ENCODE measurements at places on chromosomes 5 and 9. TPM values are rescaled to one million over a fixed set of nuclear protein-coding genes. Genes with fewer than 3 reads are reported as not detected.

The PCDHGA4 gene
- 10.2 TPM for total RNA-seq

DNA sequence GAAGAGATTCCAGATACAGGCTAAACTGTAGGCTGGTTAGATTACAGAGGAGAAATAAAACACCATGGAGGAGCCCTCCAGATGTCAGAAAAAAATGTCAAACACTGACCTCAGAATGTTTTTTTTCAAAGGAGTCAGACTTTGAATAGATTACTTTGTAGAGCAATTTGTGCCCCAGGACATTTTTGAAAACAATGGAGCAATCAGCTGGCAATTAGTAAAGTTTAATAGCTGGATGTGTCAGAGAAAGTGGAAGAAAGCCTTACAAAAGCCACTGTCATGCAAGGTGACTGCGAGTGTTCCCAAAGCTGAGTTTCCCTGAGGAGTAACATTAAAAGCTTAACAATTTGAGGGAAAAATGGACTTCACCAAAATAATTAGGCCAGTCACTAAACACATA, 417.8 kb upstream of the CTNND2 start:
- H3K27ac ChIP-seq = no peak overlapping the region
- no peaks in the 10 kb centered on the region for H3K36me3 ChIP-seq
- H3K4me3 ChIP-seq = no peak overlapping the region
- no peak for DNase-seq
- H3K4me1 ChIP-seq = no peaks in the 10 kb centered on the region

GRCh38 chr5:175444905-175445456, 999 bp upstream of the DRD1 start:
- DNase-seq = no peak
- H3K4me3 ChIP-seq = no peak overlapping the region
- H3K27ac ChIP-seq = no peak overlapping the region

DNA sequence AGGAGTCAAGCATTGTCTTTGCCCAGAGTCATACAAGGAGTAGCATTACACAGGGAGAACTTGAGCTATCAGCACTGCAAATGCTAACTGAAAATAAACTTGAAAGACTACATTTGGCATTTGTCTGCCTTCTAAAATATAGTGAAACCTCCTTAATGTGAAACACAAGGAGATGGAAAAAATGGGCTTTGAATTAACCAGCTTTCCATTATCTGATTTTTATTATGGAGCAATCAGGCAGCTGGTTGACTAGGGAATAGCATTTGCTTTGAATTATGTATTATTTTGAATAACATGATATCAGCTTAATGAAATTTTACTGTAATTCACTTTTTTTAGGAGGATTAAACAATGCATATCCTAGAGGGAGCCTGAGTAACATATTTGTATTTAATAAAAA, 130.8 kb downstream of the GDNF start:
- peaks cover 16% of the 10 kb centered on the region for H3K36me3 ChIP-seq
- H3K27me3 ChIP-seq = no peaks in the 10 kb centered on the region
- H3K27ac ChIP-seq = no peak overlapping the region
- no peak overlapping the region for H3K4me3 ChIP-seq
- no peaks in the 10 kb centered on the region for H3K4me1 ChIP-seq

GRCh38 chr5:67146574-67146973, 50.0 kb downstream of the CD180 start:
- H3K4me3 ChIP-seq = no peak overlapping the region
- no peak overlapping the region for H3K27ac ChIP-seq
- H3K27me3 ChIP-seq = no peaks in the 10 kb centered on the region
- DNase-seq = no peak
- peaks cover 9% of the 10 kb centered on the region for H3K36me3 ChIP-seq

All from heart right ventricle (tissue), 16 donors.